HFF-Myc (cell line): ENCODE measurements at places on chromosomes 16 and 17.

DNA sequence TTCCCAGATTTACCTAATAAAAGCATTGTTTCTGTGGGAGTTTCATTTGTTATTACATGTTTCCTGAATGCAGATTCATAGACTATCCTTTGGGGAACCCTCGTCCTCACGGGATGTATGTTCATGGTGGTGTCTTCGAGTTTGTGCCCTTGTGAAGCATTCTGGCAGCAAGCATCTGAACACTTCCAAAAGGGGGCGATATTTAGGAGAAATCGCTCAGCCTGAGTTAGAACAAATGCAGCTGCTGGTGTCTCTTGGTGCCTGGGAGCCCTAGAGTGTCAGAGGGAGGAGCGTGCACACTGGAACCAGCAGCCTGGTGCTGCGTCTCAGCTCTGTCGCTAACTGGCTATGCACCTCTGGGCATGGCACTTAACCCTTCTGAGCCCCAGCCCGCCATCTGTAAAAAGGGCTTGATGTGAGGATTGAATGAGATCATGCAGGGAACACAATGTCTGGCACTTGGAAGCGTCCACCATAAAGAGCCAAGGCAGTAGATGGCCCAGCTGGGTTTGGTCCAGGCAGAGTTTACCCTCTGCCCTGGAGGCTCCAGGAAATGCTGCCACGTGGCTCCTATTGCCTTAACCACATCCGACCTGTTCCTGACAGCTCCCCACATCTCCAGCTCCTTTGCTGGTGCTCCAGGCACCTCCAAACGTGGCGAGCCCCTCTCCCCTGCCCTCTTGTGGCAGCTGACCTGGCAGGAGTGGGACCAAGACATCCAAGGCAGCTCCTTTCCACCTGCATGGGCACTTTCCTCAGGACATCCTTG lies 25.0 kb upstream of the C16orf78 start:
- DNase-seq = no peak

- DNase-seq = no peak
These were observed 591.4 kb upstream of the CDH11 start for GRCh38 chr16:65713181-65713808.

GRCh38 chr17:72359811-72360210 lies 239.0 kb downstream of the SOX9 start:
- no peak for DNase-seq

GRCh38 chr17:13797863-13798262 lies 196.1 kb upstream of the HS3ST3A1 start:
- DNase-seq = no peak

GRCh38 chr17:40460968-40461731 lies 17.9 kb downstream of the IGFBP4 start:
- no peak for DNase-seq

- no peak for DNase-seq
These were observed 11.4 kb upstream of the MAP2K3 start for GRCh38 chr17:21272881-21273792.

- no peak for DNase-seq
These were observed 7.3 kb upstream of the ALOX15 start for GRCh38 chr17:4648741-4649140.

DNA sequence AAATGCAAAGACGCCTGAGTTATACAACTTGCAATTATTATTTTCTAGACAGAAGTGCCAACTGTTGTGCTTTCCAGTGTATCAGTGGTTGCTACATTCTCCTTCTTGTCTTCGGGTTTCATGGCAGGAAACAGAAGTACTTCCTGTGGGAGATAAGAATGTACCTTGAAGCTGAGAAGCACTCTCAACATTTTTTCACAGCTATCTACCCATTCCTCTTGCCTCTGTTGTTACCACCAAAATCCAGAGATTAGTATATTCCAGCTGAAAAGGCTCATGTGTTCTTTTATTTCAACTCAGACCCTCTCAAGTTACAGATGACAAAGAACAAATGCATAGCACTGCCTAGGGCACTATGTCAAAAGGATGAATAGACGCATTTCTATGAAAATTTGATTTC lies 4.8 kb upstream of the ADAT1 start:
- no peak for DNase-seq

- no peak for DNase-seq
These were observed 8.2 kb upstream of the MMP2 start for GRCh38 chr16:55470533-55471371.

- DNase-seq = peak; percentile 91
These were observed 36.1 kb downstream of the HIC1 start for GRCh38 chr17:2090804-2091534.

GRCh38 chr16:10929853-10930754 lies 12.2 kb downstream of the DEXI start:
- no peak for DNase-seq

- DNase-seq = no peak
These were observed 20.5 kb upstream of the EMP2 start for GRCh38 chr16:10600782-10601443.

DNA sequence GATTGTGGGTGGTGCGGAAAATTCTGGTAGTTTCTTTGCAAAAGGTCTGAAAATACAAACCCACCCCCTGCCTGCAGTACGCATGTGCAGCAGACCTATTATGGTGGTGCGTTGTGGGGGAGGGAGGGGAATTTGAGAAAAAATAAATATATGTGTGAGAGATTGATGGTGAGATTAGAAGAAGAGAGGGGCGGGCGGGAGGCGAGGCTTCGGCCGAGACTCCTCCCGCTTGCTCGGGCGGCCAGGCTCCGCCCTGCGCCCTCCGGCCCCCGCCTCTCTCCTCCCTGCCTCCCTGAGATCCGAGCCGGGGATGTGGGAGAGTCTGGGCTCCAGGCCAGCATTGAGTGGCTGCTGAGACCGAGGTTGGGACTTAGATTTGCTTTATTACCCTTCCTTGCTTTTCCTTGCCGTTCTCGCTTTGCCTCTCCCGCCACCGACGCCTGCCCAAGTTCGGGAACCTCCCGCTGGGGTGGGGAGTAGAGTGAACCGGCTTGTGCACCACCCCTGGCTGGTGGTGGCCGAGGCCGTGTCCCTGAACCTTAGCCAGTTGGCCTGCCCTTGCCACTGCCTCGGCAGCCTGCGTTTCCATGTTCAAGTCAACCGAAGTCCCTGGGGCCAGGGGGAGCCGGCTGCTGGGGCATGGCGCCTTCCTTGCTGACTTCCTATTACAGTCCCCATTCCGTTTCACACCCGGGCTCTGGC lies 956 bp upstream of the CHD3 start:
- peak; percentile 95 for DNase-seq
